ENCODE measurements at places on chromosomes 16 and 17. TPM values are rescaled to one million over a fixed set of nuclear protein-coding genes. Genes with fewer than 3 reads are reported as not detected.

DNA sequence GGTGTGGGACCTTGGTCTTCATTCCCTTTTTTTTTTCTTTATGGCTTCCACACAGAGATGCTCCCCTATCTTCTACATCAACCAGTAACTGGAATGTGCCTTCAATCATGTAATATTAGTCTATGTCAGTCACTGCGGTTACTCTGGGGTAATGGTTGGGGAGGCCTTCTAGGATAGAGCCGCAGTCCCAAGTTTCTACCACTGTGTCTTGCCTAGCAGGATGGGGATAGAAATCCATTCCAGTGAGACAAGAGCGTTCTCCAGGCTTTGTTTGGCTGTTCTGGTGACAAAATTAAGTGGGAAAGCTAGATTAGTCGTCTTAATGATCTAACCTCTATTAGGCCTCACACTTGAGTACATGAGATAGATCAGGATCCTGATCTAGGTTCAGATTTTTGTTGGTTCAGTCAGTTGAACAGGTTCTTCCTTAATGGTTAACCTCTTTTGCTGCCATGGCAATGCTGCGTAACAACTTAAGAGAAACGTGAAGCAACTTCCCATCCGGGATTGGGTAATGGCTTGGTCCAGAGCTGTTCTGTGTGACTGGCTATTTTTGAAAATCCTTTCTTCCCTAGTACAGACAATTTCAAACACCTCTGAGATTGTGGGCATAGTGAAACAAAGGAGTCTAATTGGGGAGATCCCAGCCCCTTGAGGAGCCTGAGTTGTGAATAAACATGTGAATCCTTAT, 8.7 kb downstream of the MSL1 start:
- no peak for DNase-seq

DNA sequence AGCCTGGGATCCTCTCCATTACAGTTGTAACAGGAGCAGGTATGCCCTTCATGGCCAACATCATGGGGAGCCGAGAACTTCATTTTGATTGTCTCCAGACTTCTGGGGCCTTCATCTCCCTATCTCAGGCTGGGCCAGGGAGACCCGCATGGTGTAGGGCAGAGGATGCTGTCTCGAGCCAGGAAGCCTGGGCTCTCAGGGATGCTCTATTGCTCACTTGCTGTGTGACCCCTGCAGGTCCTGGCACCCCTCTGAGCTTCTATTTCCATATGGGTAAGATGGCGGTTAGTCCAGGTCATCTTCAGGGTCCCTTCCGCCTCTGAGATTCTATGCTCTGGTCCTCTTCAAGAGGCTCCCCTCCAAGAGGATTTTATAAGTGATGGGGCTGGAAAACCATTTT, 20.6 kb upstream of the RNF135 start:
- no peak for DNase-seq

GRCh38 chr17:29100296-29100695, 57.4 kb downstream of the PIPOX start:
- no peak for DNase-seq

- DNase-seq: no peak
These were observed 7.6 kb upstream of the CYTH1 start for GRCh38 chr17:78789663-78790181.

- DNase-seq: no peak
These were observed 234.4 kb downstream of the ZNF423 start for GRCh38 chr16:49621241-49622083.

The NOG gene
- 1.4 TPM for polyA plus RNA-seq

The TAF15 gene
- 226 TPM for polyA plus RNA-seq

The C16orf46 gene
- polyA plus RNA-seq: 4.1 TPM

The CD300LB gene
- polyA plus RNA-seq: not detected

DNA sequence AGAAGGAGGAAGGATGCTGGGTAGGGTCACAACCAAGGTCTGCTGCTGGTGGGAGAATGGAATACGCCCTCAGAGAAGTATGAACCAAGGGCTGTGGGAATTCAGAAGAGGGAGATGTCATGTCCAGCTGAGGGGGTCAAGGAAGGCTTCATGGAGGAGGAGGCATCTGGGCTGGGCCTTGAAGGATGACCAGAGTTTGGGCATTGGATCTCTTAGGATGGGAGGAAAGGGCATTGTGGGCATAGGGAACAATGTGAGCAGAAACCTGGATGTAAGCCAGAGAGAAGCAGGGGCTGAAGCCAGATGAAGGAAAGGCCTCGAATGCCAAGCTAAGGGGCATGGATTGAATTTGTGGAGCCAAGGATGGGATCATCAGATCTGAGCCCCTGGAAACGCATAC, 49.2 kb upstream of the MAP3K14 start:
- DNase-seq: no peak

The FOXK2 gene
- polyA plus RNA-seq: 50.6 TPM

DNA sequence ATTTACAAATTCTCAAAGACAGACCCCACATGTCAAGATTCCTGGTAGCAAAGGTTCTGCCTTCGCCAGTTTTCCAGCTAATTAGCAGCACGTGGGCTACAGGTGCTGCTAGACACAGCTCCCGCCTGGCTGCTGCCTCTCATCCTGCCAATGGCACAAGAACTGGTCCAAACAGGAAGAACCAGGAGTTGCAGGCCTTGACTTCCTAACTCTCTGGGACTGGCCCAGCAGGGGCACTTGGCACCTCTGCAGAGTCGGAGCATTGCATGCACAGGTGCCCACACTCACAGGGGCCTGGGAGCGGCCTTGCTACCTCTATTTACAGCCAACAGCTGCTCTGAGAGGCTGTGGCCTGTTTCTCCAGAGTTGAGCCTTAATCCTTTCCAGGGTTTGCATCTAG, 39.6 kb downstream of the TK2 start:
- DNase-seq: no peak

DNA sequence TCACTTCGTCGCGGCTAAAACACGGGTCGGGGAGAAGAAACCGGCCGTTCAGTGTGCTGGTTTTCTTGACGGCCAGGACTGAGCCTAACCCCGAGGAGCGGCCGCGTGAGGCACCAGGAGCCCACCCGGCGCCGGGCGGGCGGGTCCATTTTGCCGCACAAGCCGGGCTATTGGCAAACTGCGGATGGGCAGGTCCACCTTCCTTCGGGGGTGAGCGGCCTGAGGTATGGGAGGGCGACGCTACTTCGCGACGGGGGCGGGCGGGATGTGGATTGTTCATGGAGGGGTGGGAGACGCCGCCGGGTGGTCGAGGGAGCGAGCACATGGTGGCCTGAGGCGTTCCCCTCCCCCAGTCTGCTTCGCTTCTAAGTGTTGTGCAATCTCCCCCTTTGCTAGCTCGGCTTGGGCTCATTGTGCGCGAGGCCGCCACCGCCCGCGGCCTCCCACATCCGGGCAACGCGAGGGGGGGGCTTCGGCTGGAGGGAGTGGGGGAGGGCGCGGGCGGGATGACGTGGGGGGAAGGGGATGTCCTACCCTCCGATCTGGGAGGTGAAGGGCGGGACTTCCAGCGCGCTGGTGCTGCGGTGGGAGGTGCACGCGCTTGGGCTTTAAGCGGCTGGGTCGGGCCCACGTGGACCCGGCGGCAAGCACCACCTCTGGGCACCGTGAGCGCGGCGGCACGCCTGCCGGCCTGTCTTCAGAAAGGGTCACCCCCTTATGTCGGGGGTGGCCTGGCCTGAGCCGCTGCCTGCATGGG, 5.9 kb upstream of the CD68 start:
- DNase-seq: peak; percentile 92
